ENCODE measurements at places on chromosomes 7 and 10.
A peak's percentile ranks its signal among the peaks of the same experiment; 100 is the strongest.

- DNase-seq: no peak
Measured at GRCh38 chr10:86179153-86179524, 187.5 kb downstream of the GRID1 start.

- DNase-seq: no peak
Measured at GRCh38 chr10:106082865-106083264, 1081.6 kb downstream of the SORCS1 start.

DNA sequence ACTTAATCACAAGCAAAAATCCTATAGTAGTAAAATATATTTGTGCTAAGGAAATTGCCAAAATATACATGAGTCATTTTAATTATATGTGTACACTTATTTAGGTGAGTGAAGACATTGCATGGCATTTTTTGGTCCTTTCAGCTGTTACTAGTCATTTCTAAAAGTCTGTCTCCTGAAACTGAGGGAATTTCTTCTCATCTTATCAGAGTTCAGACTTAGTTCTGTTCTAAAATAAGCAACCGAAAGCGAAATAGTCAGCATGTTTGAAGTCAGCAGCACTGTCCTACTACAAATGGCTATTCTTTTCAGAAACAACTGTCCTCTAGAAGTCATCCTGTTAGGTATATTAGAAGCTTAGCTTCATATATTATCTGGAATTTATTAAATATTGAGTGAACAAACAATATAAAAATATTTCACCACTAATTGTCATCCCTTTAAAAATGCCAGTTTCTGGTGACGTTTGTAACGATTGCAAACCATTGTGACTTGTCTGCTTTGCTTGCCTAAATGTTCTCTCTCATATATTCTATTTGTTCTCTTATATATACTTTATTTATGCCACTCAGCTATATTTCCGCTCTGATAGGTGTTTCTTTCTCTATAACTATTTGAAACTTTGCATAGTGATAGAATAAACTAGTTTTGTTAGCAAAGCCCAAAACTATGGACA, 227.4 kb upstream of the KAT6B start:
- no peak for DNase-seq

GRCh38 chr7:139673230-139673629, 104.6 kb downstream of the HIPK2 start:
- peak; percentile 79 for DNase-seq

- DNase-seq: peak; percentile 62
Measured at GRCh38 chr7:1231214-1232102, 1.2 kb upstream of the UNCX start.

- DNase-seq: peak; percentile 70
Measured at GRCh38 chr7:47743965-47744591, 162.2 kb upstream of the TNS3 start.

DNA sequence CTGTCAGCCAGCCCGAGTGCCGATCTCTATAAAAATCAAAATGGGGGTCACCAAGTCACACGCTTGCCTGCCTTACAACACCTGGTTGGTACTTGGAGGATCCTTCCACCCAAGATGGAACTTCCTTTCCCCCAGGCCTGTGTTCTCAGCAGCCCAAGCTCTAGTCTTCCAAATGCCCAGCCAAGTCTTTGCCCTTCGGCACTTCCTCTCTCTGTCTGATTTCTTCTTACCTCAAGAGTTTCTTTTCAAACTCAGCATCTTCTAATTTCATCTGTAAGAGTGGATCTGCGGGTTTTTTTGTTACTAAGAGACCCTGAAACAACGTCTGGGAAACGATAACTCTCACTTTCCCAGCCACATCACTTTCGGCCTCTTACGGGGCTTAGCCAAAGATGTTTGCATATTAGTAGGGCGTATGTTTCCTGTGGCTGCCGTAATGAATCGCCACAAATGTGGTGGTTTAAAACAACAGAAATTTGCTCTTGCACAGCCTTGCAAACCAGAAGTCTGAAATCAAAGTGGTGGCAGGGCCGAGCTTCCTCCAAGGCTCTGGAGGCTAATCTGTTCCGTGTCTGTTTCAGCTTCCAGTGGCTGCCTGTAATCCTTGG, 219.9 kb downstream of the TCF7L2 start:
- DNase-seq: no peak

DNA sequence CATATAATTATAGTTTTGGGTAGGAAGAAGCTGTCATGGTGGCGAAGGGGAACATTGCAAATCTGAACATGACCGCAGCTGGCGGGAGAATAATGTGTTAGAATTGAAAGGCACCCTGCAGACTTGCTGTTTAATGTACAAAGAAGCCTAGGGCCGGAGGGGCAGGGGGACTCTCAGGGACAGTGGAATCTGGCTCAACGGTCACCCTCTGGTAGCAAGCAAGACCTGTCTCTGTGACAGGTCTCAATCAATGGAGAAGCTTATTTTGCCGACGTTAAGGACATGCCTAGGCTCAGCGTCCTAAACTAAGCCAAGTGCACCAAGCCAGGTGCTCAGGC, 177.3 kb downstream of the NSUN6 start:
- DNase-seq: no peak

DNA sequence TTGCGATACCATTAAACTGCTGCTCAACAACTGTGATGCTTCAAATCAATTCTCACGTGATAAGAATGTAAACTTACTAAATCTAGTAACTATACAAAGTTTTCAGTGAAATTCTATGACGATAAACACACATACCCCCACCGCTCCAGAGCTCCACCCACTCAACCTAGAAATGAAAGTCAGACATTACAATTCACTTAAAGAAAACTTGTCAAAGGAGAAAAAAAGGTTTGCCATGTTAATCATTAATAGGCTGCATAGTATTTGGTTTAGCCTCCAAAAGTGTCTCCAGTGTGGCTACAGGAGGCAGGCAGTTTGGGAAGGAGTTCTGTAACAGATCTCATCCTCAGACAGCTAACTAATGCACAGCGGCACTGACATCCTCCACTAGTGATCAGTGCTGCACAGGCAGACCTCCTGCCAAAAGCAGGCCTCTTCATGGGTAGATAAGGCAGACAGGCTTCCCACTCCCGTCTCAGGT, 3.1 kb downstream of the HERPUD2 start:
- DNase-seq: no peak

- no peak for DNase-seq
Measured at GRCh38 chr10:82282782-82283456, 407.9 kb downstream of the NRG3 start.

GRCh38 chr10:5045095-5045494, 41.4 kb upstream of the AKR1C2 start:
- DNase-seq: no peak

DNA sequence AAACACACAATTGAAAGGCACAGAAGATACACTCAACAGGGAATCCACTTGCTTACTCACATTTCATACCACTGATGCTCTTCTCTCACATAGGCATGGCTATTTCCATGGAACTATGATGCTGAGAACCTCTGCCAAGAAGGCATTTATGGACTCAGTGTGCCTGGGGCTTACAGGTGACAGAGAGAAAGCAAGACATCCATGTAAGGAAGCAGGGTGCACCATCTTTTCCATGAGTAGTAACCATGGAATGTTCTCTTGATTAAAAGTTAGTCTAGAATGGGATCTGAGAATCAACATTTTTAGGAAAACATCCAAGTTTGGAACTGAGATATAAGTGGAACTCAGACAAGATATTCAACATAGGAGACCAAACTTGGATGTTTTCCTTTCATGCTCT, 52.5 kb upstream of the MACC1 start:
- no peak for DNase-seq

DNA sequence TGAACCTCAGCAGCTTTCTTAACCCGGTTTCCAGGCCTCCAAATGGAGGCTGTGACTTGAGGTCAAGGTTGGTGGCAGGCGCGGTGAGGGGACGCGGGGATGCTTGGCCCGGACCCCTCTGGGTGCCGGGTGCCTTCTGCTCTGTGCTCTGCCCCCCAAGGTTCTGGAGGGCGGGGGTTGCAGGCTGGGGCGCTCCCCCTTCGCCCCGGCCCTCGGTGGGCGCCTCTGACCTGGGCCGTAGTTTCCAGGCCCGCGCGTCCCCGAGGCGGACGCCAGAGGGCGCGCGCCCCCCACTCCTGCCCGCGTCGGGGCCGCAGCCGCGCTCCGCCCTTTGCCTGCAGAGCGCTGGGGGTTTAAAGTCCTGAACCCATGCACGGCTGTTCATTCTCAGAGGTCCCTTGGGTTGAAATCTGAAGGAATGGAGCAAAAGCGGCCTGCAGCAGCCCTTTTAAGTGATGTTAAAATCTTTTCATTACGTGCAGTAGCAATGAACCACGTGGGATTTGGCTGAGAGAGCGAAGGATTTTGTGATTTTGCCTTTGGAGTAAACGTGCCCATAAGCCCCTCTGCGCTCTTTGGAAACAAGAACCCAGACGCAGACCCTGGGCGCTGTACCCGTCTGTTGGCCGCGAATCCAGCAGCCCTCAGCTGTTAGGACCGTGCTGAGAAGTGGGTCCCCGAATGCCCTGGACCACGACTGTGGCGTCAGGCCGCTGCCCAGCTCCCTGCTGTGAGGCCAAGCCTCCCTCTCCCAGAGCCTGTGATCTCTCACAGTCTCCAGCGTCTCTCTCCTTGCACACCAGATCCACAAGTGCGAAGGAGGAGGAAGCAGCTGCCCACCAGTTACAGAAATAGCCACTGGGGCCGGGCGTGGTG, 135.0 kb downstream of the ACTR3B start:
- peak; percentile 74 for DNase-seq

DNA sequence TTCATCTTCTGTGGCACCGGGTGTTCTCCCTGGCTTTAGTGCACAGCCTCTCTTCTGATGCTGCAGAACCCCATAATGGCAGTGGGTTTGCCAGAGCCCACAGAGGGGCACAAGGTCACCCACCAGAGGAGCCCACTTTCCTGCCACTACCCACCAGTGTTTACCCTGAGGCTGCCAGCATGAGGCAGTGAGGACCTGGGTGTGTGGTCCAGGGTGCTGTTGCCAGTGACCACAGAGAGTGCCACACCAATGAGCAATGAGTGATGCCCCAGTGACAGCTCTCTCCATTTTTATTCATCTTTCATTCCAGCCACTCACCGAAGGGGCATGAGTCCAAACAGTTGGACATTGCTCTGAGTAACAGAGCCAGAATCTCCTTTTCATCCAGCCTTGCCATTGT, 34.8 kb downstream of the MTURN start:
- no peak for DNase-seq

GRCh38 chr7:38299275-38299931, 26.0 kb upstream of the TARP start:
- no peak for DNase-seq

DNA sequence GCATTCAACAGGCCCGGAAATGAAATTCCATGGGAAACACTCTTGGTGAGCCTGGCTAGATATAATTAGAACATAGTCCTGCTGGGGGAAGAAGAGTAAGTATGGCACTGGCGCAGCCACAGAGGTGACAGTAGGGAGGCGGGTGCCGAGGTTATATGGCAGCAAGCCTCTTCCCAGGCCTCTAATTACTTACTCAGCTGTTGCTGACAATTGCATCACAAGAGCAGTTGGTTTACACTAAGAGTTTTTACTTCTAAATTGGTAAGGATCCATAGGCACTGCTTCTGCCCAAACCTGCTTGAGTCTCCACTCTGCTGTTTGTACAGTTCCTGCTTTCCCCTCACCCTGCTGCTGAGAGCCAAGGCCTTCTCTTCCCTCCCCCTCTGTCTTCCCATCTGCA, 93.3 kb upstream of the DUSP5 start:
- no peak for DNase-seq

- no peak for DNase-seq
Measured at GRCh38 chr7:30968294-30968693, 4.5 kb downstream of the GHRHR start.

- no peak for DNase-seq
Measured at GRCh38 chr10:81863771-81864170, 11.2 kb upstream of the NRG3 start.

GRCh38 chr7:2280424-2280823, 33.8 kb downstream of the SNX8 start:
- DNase-seq: no peak

- DNase-seq: no peak
Measured at GRCh38 chr7:13991791-13992595, 2.5 kb upstream of the ETV1 start.

DNA sequence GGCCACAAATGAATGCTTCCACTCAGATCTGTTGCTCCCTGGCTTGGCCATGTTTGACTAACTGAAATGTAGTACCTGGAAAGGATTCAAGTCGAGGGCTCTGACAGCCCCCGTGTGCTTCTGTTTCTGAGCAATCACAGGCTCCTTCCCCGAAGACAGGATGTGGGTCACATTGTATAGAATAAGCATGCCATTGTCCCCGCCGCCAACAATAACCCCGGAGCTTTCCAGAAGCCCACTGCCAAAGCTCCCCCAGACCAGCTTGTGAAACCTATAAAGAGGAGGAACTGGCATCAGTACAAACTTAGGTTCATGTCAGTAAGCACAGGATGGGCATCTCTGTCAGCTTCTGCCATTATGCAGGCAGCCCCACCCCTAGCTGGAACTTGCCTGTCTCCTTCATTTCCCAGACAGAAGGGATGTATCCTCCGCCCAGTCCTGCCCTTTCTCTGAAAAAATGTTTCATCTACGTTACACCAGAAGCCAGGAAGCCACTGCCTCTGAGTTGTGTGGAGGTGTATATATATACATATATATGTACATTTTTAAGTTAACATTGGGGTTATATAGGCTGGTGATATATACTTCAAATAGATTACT, 10.3 kb downstream of the SEC31B start:
- no peak for DNase-seq

GRCh38 chr10:124511205-124512039, 49.8 kb downstream of the LHPP start:
- DNase-seq: no peak

DNA sequence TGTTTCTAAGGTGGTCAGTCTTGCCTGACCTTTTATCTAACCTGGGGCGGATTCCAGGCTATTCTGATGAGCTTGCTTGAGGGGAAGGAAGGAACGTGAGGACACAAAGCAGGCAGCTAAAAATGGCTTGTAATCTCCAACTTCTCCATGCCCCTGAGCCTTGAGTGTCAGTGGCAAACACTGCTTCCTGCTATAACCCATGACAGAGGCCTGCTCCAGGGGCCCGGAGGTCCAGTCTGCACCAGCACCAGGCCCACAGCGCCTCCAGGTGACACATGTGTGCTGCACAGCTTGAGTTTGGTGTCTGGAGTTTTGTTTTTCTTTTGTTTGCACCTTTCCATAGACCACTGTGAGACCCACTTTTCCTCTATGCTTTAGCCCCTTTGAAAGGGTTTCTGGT, 207.9 kb downstream of the PAXIP1 start:
- DNase-seq: no peak

- no peak for DNase-seq
Measured at GRCh38 chr10:31322647-31323046, 3.6 kb downstream of the ZEB1 start.

GRCh38 chr10:97274828-97275227, 17.6 kb downstream of the ARHGAP19 start:
- no peak for DNase-seq

GRCh38 chr10:56561336-56561735, 200.3 kb upstream of the ZWINT start:
- DNase-seq: no peak

DNA sequence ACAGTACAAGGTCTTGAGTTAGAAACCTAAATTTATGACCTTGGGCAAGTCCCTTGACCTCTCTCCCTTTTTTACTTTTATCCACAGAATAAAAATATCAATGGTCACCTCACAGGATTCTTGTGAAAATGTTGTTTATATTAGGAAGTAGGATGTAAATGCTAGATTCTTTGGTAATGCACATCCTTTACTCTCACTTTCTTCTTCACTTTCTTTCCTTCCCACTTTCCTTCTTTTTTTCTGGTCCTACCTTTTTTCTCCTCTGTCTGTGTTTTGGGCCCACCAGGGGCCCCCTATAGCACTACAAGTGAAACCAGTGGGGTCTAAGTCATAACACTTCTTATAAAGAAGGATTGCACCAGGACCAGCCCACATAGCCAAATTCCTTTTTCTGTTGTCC, 12.1 kb downstream of the RPEL1 start:
- DNase-seq: no peak

GRCh38 chr7:17207220-17207619, 91.2 kb upstream of the AHR start:
- DNase-seq: no peak
